ENCODE measurements at places on chromosomes 5 and 9.

- DNase-seq = no peak
Measured at GRCh38 chr9:95177617-95178016, 139.9 kb downstream of the FANCC start.

- DNase-seq = no peak
Measured at GRCh38 chr5:35902046-35902672, 36.3 kb downstream of the CAPSL start.

- no peak for DNase-seq
Measured at GRCh38 chr5:56761151-56761885, 54.0 kb upstream of the MAP3K1 start.

- DNase-seq = no peak
Measured at GRCh38 chr9:132994410-132995120, 16.1 kb downstream of the GFI1B start.

DNA sequence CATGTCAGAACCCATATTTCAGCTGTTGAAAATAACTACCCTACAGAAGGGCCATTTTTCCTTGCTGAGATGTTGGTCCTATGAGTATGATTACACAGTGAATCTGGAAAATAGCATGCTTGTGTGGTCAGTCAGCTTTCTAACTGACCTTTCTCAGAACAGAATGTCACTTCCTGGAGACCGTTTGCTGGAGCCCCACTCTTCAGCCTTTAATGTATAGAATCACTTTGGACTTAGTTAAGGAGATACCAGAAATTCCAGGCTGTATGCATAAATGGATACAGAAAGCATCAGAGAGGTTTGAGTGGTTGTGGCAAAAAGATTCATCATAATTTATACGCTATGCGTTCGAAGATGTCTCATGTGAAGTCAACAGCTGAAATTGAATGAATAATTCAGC is 488.1 kb downstream of the EBF1 start:
- DNase-seq = no peak

GRCh38 chr5:164637931-164638521 is 1132.6 kb downstream of the MAT2B start:
- DNase-seq = no peak

- DNase-seq = no peak
Measured at GRCh38 chr9:129414377-129414992, 206.4 kb downstream of the C9orf50 start.

- no peak for DNase-seq
Measured at GRCh38 chr5:38916802-38917201, 71.0 kb downstream of the OSMR start.

Measured in tibial artery (tissue), 4 donors.